ENCODE measurements at places on chromosomes 2 and 18.
A peak's percentile ranks its signal among the peaks of the same experiment; 100 is the strongest.

DNA sequence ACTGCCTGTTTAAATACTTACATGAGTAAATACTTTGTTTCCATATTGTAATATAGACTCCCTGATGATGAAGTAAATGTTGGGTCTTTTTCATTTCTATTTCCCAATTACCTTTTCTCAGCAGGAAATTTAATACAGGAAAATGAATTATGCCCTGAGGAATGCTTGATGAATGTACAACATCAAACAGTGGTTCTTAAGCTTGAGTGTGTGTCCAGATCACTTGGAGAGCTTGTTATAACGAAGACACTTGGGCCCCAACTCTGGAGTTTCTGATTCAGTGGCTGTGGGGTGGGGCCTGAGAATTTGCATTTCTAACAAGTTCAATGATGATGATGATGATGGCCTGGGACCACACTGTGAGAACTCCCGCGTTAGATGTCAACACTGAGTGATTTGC is 7.1 kb upstream of the ME2 start:
- no peak for DNase-seq

DNA sequence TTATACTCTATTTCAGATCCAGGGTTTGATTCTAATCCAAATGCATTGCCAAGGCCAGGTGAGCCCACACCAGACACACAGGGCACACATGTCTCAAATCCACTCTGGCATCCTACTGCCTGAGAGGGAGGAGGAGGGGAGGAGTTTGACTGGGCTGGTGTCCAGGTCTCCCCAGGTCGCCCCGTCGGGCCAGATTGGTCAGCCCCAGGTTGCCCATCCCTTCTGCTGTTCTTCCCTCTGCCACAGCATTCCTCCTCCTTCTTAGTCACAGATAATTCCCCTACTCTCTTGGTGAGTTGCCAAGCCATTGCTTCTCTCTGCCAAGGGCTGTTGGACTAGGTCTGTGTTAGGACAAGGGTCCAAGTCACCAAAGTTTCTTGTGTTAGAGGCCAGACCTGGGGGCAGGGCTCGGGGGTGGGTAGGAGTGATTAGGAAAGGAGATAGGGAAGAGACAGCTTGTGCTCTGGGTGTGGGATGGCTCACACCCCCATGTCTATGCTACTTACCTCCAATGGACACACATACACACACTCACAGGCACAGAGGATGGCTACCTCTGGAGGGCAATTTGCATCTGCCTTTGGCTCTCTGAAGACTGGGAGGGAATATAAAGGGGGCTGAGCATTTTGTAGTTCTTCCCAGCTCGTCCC is 2.5 kb upstream of the EGR4 start:
- no peak for DNase-seq

- no peak for DNase-seq
Measured at GRCh38 chr18:50080932-50081560, 113.9 kb downstream of the MYO5B start.

- peak; percentile 40 for DNase-seq
Measured at GRCh38 chr2:44612276-44612675, 250.5 kb downstream of the CAMKMT start.

- DNase-seq: no peak
Measured at GRCh38 chr2:70069049-70069448, 18.2 kb upstream of the PCBP1 start.

- no peak for DNase-seq
Measured at GRCh38 chr2:234331566-234331965, 165.3 kb downstream of the ARL4C start.

DNA sequence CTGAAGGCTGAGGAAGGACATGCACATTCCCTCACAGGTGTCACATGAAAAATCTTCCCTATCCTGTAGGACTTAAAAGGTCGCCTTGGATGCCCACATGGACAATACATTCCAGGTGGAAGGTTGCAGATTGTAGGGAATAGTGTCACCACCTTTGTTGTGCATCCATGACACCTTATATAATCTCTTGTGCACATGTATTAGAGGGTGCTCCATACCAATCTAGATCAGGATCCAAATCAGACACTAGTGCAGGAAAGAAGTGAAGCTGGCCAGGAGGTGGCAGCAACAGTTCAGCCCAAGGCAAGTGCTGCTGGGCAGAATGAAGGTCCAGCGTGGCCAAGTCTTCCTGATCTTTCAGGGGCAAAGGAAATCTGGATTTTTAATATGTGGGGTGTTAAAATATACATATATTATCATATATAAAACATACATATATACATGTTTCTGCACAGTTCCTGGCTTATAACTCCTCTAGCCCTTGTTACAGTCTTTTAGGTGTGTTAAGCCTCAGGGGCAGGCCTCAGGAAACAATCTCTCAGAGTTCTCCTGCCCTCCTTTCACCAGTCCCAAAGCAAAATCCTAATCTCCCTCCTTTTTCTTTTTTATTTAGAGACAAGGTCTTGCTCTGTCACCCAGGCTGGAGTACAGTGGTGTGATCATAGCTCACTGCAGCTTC is 16.6 kb downstream of the NIF3L1 start:
- peak; percentile 42 for DNase-seq

DNA sequence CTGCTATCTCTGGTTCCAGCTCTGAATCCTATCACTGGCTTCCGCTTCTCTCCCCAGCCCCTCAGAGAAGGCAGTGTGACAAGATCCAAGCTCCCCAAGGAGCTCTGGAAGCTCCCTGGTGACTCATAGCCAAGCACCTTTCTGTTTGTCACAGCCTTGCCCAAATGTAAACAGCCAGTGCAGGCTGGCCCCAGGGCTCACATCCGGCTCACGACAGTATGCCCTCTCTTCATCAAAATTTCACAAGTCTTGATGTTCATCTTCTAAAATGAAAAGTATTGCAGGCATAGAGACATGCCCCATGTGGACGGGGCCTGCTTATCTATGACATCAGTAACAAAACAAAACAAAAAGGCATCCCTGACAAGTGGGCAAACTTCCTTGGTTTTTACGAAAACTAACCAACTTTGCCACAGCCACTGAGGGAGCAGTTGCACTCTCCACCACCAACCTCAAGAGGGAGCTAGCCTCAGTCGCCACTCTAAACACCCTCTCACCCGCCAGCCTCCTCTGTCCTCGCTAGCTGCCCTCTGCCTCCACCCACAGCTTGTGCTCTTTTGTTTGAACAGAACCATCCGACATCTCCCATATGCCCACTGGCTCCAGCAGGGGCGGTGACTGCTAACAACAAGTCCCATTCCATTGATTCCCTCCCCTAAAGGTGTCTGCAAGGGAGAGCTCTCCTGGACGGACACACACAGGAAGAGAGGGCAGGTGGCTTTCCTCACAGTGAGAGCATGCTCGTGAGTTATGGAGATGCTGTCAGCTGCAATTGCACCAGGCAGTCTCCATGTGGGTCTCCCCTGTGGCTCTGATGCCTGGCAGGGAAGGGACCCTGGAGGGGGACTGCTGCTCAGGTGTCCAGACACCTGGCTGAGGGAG is 71.0 kb upstream of the DAPL1 start:
- no peak for DNase-seq

- no peak for DNase-seq
Measured at GRCh38 chr2:151138507-151138906, 123.2 kb downstream of the RBM43 start.

DNA sequence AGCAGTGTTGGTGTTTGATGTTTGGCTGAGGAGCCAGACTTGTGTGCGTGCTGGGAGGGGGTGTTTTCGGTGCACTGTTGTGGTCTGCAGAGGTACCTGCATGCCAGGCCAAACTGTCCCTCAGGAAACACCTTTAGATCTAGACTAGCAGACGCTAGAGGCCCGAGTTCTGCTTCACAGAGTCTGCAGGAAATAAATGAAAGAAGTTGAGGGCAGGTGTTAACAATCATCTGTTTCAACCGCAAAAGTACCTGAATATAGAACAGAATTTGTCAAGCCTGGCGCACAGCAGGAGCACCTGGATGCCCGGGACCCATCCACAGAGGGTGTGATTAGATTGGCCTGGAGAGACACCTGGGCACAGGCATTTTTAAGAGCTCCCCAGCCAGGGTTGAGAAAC is 40.5 kb upstream of the REL start:
- DNase-seq: no peak

DNA sequence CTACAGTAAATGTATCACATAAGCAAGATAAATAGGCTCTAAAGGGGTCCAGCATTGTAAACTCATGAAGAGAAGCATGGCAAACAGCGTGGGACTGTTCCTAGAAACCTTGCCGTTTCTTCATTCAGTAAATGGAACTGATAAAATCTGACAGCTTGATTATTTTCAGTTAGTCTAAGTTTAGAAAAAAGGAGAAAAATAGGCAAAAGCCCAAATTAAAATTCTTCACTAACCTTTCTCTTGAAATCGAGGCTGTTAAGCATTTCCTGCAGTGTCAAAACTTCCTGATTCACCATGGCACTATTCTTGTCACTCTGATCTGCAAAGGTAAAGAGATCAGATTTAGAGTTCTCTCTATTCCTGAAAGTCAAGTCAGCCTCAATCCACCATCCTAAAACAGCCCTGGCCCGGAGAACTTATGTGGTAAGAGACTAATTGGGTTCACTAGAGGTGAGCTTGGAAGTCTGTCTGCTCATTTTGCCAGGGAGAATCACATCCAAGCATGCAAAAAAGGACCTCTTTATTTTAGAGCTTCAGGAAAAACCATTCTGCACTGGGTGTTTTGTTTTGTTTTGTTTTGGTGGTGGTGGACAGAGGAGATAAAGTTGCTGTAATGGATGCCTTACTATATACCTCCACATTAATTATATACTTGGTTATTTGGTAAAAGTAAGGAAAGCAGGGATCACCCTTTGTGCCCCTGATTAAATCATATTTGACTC is 52.4 kb upstream of the STAT1 start:
- no peak for DNase-seq

GRCh38 chr18:8424917-8425725 is 184.1 kb upstream of the RAB12 start:
- peak; percentile 8 for DNase-seq

DNA sequence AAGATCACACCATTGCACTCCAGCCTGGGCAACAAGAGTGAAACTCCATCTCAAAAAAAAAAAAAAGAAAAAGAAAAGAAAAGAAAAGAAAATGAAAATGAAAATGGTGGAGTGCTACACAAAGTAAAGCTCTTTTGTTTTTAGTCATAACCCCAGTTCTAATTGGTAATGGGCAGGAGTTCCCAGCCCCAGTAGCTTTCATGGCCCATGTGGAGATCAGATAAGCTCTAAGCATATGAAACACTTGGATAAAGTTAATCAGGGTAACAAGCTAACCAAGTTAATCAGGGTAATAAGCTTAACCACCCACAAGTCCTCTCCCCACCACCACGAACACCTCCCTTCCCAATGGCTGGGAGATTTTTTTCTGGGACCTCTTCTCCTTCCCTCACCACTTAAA is 240.8 kb downstream of the BCL11A start:
- DNase-seq: no peak

GRCh38 chr2:38224181-38224580 is 148.2 kb upstream of the CYP1B1 start:
- DNase-seq: no peak

Data from inflammatory macrophage treated with lipopolysaccharide for 1 hour (primary cell).